ENCODE measurements at places on chromosomes 2 and 18.

DNA sequence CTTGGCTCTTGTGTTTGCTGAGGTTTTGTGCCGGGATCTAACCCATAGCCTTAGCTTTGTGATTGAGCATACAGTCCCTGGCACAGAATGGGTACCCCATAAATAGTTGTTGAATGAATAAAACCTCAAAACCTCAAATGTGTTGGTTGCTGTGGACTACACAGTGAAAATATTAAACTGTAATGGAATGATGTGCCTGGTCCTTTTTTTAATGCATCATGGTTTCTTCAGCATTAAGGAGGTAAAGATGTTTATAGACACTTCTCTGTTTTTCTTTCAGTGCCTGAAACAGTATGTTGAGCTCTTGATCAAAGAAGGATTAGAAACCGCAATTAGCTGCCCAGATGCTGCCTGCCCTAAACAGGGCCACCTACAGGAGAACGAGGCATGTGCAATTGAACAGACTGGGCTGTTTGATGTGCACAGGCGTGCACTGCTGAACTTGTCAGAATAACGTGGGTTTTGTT lies 97.0 kb downstream of the RNF144A start:
- peak; percentile 20 for DNase-seq

- DNase-seq: no peak
Observed at GRCh38 chr2:136108463-136108862, 9.5 kb downstream of the CXCR4 start.

DNA sequence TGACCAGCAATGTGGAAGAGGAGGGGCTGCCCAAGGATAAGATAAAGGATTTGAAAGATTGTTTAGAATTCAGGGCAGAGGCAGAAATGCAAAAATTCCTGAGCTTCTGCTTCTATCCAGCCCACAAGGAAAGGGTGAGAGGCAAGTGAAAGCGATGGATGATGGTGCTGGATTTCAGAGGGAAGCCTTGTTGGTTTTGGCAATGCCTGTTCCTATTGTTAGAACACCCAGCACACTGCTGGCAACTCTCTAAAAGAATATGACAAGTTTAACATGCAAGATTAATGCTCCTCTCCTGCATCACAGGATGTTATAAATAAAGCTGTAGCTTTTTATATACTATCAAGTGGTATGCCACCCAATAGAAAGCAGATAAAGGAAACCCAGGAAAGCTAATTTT lies 92.6 kb downstream of the ZNF385B start:
- peak; percentile 6 for DNase-seq

DNA sequence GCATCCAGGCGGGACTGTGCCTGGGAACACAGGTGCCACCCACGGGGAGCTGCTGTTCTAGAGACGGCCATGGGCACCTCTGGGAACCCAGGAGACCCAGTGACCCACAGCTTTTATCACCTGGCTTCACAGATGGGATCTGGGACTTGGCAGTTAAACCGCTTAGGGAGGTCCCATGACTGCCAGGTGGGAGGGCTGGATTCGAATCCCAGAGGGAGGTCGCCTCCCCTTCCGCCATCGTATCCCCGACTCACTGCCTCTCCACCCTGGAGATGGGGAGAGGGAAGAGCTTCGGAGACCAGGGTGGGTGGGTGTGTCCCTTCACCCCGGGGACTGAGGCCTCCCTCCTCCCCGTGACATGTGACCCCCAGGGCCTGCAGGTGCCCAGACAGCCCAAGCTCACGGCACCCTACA lies 169.4 kb downstream of the RTP5 start:
- DNase-seq: no peak

DNA sequence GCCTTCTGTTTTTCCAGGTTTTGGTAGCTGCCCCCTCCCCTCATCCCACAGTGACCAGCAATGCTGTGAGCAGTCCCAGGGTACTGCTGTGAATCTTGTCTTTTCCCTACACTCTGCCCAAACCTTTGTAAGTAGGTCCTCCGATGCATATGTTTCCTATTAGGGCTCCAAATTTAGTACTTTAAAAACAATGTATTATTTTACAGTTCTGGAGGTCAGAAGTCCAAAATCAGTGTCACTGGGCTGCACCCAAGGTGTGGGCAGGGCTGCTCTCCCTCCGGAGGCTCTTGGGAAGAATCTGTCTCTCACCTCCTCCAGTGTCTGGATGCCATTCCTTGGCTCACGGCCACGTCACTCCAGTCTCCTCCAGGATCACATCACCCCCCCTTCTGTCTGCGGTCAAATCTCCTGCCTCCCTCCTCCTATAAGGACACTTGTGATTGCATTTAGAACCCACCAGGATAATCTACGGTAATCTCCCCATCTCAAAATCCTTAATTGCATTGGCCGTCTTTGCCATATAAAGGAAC lies 208.5 kb downstream of the SH3BP4 start:
- peak; percentile 47 for DNase-seq

DNA sequence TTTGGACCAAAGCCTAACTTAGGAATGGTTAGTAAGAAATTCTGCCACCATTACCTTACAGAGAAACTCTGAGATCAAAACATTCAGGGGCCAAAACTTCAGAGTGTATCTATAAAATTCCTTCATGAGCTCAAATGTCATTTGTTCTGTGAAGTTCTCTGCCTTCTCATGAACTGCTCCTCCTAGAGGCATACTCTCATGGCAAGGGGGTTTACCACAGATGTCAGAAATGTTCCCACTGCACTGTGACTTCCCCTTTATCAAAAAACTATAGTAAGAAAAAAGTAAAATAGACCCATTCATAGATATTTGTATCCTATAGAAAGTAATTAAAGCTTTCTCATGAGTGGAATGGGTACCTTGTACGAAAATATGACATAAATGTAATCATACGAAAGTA lies 68.5 kb downstream of the USP40 start:
- DNase-seq: no peak

DNA sequence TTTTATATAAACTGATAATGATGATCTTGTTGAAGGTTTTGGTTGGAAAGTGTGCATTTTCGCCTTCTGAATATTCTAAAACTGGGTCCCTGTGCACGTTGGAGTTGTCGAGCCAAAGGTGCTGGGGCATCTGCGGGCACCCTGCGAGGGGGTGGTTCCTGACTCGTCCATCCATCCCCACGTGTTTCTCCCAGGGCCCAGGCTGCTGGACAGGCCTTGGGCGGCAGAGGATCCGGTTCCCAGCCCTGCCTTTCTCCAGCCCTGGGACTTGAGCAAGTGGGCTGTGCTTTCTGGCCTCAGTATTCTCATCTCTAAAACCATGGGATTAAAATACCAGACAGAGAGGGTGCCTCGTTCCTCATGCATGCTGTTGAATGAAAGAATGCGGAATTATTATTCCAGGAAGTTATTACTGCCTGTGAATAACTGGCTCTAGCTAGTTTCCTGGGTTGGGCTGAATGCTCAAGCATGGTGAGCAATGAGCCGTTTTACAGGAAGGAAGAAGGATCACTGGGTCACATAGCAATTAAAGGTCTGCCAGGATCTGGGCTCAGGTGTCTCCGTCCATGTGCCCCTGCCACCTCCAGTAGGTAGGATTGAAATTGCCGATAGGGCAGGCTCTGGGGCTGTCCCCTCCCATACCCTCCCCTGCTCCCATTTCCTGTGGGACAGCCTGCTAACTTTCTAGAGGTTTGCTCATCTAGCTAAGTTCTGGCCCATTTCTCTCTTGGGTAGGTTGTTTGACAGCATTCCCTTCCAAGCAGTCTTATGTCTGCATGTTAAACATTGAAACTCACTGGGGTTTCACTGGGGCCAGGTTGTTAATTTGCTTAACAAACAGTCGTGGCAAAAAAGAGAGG lies 77.2 kb upstream of the HS6ST1 start:
- DNase-seq: no peak

- peak; percentile 28 for DNase-seq
Observed at GRCh38 chr2:7517088-7517487, 599.9 kb downstream of the RNF144A start.

DNA sequence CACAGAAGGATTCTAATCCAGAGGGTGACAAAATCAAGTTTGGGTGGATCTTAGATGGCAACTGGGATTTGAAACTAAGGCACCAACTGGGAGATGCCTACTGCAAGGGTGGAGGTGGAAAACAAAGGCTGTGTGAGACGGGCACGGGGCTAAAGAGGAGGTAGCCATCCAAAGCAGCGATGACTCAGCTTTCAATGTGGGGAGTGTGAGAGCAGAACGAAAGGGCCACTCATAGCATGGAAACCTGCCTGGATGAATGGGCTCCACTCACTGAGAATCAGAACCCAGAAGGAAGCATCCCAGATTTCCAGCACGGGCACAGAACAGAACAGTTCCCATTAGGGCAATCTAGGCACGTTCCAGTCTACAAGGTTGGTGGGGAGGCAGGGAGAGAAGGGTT lies 159.5 kb downstream of the COL4A4 start:
- no peak for DNase-seq

GRCh38 chr2:148021059-148021861 lies at the start of gene MBD5:
Gene MBD5, plus strand, starts transcription at chr2:148021091.
- peak; percentile 15 for DNase-seq

DNA sequence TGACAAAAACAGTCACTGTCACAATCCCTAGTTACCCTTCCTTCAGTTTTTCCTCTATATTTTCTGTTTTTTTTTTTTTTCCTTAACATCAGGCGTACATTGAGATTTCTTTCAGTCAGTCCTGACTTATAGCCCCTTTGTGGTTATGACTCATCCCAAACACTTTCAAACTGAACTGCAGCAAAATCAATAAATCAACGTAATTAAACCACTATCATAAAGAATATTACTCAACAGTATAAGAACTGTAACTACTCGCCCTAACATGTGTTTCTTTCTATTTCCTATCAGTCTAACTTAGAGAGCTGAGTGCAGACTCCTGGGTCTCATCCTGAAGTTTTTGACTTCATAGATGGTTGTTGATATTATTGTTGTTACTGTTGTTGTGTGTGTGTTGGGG lies 523.5 kb downstream of the LRRTM4 start:
- no peak for DNase-seq

- no peak for DNase-seq
Observed at GRCh38 chr2:147382322-147382948, 462.4 kb upstream of the ACVR2A start.

- DNase-seq: no peak
Observed at GRCh38 chr2:71534826-71535225, 81.5 kb downstream of the DYSF start.

- DNase-seq: peak; percentile 41
Observed at GRCh38 chr2:65361623-65362022, 70.8 kb downstream of the SPRED2 start.

DNA sequence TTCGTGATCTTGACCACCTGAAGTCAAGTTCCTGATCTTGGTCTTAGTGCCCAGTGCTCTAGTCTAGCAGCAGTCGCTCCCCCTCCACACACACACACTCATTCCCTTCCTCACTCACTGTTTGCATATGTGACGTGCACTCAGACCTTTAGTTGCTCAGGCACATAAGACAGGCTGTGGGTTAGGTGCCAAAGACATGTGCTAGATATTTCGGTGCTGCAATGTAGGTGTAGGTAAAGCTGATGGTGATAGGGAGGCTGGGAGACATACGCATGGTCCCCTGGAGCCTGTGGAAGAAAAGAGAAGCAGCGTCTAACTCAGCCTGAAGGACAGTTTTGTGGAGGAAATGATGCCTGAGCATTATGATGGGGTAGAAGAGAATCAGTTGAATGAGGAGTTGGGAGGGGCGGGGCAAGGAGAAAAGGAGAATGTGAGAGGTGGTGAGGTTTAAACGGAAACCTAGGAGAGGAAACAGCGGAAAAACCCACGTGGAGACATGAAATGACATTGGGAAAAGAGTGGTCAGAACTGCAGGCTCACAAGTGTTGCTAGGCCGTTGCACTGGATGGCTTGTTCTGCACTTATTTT lies 3.8 kb downstream of the TTC39C start:
- DNase-seq: no peak

DNA sequence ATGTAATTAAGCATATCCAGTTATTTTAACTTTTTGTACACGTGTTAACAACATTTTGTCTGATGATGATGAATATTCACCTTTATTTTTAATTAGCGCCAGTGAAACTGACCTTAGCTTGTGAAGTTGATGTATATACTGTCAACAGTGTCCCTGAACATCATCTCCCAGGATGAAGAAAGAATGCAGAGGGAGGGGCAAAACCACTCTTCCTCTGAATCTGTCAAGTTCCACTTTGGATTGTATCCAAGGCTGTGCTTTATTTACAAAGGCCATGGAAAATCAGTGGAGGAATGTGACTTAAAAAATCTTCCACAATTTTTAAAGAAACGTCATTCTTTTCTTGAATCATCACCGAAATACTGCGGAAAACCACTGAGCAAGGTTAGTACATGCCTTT lies 4.5 kb upstream of the RMDN2 start:
- DNase-seq: no peak

DNA sequence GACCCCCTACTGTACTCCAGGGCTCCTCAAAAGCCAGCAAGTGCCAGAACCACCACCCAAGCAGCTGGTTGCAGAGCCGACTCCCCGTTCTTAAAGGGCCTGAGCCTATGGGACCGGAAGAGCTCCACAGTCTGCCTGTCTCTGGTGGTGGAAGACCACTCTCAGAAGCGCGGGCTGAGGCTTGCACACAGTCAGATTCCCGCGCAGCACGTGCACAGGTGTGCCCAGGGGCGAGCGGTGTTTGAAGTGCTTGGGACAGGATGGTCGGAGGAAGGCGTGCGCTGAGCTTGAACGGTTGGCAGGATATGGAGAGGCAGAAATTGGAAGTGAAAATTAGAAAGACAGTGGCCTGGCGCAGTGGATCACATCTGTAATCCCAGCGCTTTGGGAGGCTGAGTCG lies 64.8 kb downstream of the CYP26B1 start:
- no peak for DNase-seq

GRCh38 chr2:154306266-154306970 lies 392.1 kb upstream of the KCNJ3 start:
- no peak for DNase-seq

- no peak for DNase-seq
Observed at GRCh38 chr18:8783994-8784530, 78.7 kb downstream of the MTCL1 start.

GRCh38 chr2:206983161-206983859 lies 44.0 kb downstream of the CPO start:
- no peak for DNase-seq

DNA sequence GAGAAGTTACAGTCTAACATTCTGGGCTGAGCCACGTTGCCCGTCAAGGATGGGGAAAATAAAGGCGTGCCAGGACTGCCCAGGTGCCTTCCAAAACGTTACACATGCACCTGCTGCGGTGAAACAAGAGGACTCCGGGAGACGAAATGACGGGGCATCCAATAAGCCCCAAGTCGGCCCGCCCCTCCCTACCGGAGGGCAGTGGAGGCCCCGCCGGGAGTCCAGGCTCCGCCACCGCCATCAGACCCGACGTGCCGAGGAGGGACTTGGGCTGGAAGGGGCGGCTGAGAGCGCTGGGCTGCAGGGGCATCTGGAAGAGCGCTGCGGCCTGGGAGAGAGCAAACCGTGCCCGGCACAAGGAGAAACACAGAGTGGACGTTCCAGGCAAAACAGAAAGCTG lies 112.5 kb upstream of the GPC1 start:
- no peak for DNase-seq
